NCI-H1105 (cell line): ENCODE measurements at places on chromosomes 2 and 18.

GRCh38 chr2:177772529-177772928, 300.0 kb downstream of the PDE11A start:
- DNase-seq: no peak

- no peak for DNase-seq
Observed at GRCh38 chr2:110674620-110675555, 3.0 kb downstream of the BUB1 start.

GRCh38 chr2:41847744-41848441, 199.9 kb upstream of the PKDCC start:
- no peak for DNase-seq

- DNase-seq: no peak
Observed at GRCh38 chr18:48729404-48729803, 190.6 kb downstream of the CTIF start.

DNA sequence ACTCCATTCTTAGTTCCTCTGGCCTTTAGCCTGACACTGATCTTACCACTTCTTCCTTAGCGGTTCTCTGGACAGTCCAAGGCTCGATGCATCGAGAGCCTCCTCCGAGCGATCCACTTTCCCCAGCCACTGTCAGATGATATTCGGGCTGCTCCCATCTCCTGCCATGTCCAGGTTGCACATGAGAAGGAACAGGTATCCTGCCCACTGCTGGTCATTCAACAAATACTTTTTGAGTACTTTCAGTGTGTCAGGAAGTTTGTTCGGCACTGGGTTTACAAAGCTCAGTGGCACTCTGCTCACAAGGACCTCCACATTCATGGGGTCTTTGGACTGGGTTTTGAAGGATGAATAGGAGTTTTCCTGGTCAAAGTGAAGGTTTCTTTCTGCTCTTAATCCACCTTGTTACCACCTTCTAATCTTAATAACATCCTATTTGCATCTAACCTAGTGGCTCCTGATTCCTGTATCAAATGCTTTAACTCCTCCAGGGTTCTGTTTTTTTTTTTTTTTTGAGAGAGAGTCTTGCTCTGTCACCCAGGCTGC, 25.8 kb downstream of the GCKR start:
- no peak for DNase-seq

DNA sequence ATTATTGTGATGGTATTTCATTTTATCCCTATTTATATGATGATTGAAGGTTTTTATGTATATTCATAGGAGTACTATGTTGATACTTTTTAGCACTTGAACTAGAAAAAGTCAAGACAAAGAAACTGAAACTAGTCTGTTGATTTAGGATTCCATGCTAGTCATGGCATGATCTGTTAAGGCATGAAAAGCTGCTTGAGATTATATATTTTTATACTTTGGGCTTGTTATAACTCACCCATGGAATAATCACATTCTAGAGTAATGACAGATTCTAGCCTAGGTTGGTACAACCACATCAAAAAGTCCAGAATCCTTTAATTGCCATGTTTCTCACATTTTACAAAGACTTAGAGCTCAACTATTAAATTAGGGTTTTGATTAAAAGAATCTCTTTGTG, 472.6 kb upstream of the CELF4 start:
- DNase-seq: no peak

GRCh38 chr2:206054952-206055351, 31.0 kb downstream of the INO80D start:
- no peak for DNase-seq

- DNase-seq: no peak
Observed at GRCh38 chr2:45242161-45242741, 233.0 kb upstream of the SIX2 start.
